ENCODE measurements at places on chromosomes 1 and 21.

GRCh38 chr1:6245869-6246496 is 2.0 kb downstream of the HES3 start:
- DNase-seq: no peak

- no peak for DNase-seq
Observed at GRCh38 chr1:33867684-33868083, 3.8 kb downstream of the HMGB4 start.

DNA sequence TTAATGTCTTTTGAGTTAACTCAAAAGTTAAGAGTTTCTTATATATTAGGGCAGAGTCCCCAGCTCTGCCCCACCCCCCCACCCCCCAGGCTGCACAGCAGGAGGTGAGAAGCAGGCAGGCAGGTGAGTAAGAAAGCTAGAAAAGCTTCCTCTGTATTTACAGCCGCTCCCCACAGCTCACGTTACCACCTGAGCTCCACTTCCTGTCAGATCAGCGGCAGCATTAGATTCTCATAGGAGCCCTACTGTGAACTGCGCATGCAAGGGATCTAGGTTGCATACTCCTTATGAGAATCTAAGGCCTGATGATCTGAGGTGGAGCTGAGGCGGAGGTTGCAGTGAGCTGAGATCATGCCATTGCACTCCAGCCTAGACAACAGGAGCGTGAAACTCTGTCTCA is 81.9 kb downstream of the SIM2 start:
- DNase-seq: no peak

- no peak for DNase-seq
Observed at GRCh38 chr1:44832056-44832705, 10.9 kb downstream of the PTCH2 start.

- DNase-seq: no peak
Observed at GRCh38 chr1:109208394-109208793, 5.3 kb upstream of the SARS1 start.

DNA sequence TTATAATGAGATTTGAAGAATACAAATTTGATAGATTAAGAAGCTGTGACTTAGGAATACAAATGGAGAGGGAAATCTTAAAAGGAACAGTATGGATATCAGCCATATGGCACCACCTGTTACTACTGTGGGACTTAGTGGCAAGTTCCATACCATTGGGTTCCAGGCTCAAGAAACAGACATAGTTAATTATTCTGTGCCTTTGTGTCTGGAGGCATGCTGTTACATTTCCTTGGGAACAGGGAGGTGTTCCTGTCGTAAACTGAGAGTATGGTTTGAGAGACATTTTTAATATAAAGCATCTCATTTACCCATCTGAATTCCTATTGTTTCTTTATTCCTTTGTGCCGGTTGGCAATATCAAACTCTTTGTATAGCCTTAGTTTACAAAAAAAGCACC is 15.2 kb downstream of the PLA2G4A start:
- no peak for DNase-seq

- no peak for DNase-seq
Observed at GRCh38 chr1:224617410-224618355, 1.6 kb downstream of the CNIH3 start.

DNA sequence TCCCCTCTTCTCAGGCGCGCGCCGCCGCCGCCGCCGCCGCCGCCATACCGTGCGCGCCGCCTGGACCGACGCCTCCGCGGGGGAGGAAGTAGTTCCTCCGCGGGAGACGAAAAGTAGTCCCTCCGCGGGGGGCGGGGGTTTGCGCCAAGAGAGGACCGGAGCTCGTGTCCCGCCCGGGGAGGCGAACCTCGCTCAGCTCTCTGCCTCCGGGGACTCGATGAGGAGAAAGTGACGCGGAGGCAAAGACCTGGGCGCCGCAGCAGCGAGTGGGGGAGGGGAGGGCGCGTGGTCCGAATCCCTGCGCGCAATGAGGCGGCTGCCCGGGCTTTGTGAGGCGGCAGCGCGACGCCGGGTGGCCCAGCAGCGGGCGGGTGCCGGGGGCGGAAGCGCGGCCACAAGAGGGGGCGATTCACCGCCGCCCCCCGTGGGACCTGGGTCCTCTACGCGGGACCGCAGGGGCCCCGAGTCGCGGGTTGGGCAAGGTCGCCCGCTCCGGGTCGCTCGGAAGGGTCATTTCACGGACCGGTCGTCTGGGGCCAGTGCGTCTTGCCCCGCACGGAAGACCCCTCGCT is at the start of gene BRWD1:
Gene BRWD1, minus strand, starts transcription at position 62 of the 572 bp plus-strand sequence. CDS start 141 bp downstream, outside the sequence.
- peak; percentile 81 for DNase-seq

DNA sequence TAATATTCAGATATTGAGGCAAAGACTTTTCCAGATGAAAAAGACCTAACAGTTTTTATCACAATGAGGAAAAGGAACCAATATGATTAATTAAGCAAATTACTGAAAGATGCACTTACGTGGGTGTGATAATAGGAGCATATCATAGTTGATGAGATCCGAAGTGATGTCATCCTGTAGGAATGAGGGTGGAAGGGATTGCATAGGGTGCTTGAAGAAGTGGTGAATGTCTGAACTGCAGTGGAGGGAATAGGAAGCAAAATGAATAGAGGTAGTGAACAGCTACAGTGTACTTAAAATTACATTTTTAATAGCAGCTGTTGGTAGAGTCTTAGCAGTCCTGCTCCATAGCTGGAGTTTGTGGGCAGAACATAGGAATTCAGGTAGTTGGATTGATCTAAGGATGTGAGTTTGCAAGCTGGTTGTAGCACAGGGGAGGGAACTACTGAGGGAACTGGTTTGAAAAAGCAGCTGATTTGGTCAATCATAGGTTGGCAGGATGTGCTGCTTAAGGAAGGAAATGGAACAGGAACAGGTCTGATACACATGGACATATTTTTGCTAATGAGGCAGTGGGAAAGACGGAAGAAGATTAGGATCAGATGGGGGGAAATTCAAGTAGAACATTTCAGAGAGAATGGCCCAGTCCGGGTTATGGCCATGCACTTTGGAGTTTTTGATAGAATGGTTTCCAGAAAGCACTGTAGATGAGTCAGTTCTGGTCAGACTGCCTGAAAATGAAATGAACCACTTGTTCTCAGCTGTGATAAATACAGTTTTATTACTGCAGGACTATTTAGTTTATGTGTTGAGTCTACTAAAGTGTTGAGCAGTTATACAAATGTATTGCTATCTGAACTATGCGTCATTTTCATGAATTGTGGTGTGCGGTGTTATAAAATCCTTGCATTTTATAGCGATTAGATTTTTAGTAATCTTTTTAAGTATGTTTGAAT is 155.8 kb downstream of the RYR2 start:
- DNase-seq: no peak

GRCh38 chr1:81513796-81514354 is 286.9 kb upstream of the ADGRL2 start:
- no peak for DNase-seq

GRCh38 chr1:80155371-80155770 is 1148.8 kb upstream of the ADGRL4 start:
- DNase-seq: no peak

- DNase-seq: peak; percentile 24
Observed at GRCh38 chr1:178172939-178173338, 79.0 kb downstream of the RASAL2 start.

- DNase-seq: no peak
Observed at GRCh38 chr1:116983112-116983511, 18.4 kb upstream of the CD101 start.

GRCh38 chr1:152013664-152014237 is 20.1 kb upstream of the S100A10 start:
- peak; percentile 54 for DNase-seq

- peak; percentile 33 for DNase-seq
Observed at GRCh38 chr1:24236789-24237371, 49.8 kb upstream of the IFNLR1 start.

DNA sequence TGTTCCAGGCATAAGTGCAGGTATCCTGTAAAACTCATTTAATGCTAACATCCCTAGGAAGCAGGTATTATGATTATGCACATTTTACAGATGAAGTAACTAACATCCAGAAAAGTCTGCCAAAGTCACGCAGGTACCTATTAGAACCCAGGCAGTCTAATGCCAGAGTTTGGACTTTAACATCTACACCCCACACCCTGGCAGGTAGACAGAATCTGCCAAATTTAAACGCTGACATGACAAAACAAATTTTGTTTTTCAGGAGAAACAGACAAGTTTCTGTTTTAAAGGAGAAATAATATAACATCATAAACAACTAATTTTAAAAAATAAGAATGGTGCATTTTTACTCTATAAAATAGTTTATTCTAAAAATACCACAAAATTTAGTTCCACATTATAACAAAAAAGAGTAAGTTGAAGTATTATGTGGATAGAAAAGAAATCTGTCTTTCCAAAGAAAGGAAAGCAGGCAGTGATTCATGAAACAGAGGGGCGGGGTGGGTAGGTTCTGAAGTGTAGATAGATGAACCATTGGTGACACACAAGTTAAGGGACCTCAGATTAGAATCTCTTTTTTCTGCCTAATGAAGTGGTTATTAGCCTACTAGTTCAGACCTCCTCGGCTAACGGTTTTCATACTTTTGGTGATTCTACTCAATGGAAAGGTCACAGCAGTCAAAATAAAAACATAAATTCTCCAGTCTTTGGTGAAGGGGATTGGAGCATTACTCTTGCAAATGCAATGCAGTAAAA is 1.7 kb downstream of the ASPM start:
- peak; percentile 68 for DNase-seq

GRCh38 chr21:44623575-44623974 is 3.3 kb upstream of the KRTAP10-9 start:
- DNase-seq: no peak

GRCh38 chr1:93822730-93823425 is 56.1 kb downstream of the DNTTIP2 start:
- DNase-seq: no peak

- DNase-seq: no peak
Observed at GRCh38 chr1:49171941-49172593, 395.4 kb upstream of the BEND5 start.

- DNase-seq: no peak
Observed at GRCh38 chr1:10059342-10059718, 26.6 kb downstream of the UBE4B start.

DNA sequence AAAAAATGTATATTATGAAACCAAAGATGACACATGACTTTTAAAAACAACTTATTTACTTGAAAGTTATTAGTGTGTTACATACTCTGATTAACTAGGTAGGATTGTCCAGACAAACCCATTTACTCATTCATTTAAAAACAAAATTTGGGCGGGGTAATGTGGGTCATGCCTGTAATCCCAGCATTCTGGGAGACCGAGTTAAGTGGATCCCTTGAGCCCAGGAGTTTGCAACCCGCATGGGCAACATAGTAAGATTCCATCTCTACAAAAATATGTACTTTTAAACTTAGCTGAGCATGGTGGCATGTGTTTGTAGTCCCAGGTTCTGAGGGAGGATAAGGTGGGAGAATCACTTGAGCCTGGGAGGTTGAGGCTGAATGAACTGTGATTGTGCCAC is 1414.7 kb downstream of the PLA2G4A start:
- no peak for DNase-seq

DNA sequence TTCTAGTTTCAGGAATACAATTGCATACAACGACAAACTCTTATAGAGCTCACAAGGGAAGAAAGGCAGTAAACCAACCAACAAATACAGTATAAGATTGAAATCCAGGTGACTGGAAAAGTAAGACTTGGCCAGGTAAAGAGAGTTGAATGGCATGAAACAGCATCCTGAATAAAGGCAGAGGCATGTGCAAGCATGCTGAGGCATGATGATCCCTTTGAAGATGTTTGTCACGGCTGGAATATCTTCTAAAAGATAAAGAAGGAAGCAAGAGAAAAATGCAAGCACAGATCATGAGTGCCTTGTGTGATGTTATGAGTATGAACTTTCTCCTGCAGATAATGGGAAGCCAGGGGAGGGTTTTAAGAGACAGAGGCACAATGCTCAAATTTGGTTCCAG is 83.3 kb upstream of the SPATA6 start:
- no peak for DNase-seq

DNA sequence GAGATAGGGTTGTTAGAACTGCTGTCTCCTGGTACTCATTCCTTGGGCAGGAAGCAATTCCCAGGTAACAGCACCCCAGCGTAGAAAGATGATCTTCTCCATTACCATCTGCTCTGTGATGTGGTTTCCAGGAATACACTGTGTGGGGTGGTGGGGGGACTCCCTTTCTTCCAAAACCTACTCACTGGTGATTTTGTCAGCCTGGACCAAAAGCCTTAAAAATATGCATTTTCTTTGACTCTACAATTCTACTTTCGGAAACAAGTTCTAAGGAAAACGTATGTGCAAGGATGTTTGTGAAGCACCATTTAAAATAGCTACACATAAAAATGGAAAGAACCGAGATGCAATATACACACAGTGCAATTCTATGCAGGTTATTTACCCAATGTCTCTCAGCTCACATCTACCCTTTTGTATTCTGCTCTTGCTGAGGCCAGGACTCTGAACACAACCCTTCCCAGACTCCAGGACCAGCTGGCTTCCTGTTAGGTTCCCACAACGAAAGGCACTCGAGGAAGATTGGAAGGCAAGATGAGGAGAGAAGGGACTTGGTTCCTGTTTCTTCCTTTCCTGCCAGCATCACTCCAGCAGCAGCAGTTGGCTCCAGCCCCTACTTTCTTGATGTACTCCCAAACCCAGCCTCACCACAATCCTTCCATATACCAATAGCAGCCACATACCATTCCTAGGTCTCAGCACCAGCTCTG is 33.0 kb upstream of the GJB5 start:
- no peak for DNase-seq

GRCh38 chr1:59393211-59394180 is 96.6 kb downstream of the FGGY start:
- peak; percentile 82 for DNase-seq

DNA sequence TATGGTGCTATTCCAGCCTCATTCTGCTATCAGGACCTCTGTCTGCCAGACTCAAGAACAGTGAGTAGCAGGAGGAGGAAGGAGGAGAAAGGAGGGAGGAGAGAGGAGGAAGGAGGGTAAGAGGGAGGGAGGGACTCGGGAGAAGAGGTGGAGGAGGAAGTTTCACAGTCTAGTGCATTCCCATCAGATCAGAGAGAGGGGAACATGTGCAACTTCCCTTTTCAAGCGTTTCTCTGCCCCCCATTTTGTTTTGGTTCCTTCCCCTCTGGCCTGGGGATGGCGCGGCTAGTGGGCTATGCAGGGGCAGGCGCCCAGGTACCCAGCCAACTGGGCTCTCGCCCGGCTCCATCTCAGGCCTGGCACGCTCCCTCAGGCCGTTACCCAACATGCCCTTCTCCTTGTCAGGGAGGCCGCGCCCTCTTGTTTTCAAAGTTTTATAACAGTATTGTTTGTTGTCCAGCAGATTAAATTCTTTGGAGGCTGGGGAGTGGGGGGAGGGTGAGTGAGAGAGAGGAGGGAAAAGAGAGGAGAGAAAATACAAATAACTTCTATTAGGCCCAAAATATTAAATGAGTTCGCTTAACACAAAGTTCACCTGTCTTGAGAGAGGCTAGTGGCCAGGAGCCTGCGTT is 56.0 kb downstream of the CD46 start:
- DNase-seq: no peak

DNA sequence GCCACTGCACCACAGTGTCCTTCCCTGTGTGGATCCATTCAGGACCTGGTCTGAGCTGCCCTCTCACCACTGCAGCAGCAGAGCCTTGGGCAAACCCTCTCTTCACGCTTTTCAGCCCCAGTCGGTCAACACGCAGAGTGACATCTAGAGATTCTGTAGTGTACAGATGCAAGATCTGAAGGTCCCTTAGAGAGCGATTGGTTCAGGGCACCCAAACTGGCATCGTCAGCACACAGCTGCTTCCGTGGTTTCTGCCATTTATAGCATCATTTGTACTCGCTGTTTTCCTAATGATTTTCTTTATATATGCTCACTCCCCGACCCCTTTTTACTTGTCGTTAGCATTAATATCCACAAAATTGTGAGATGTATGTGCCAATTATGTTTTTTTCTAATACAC is 1.5 kb upstream of the ASCL5 start:
- no peak for DNase-seq

Measured in EH (cell line).